Kidney (tissue), 22 donors: ENCODE measurements at places on chromosomes 12 and 14. TPM values are rescaled to one million over a fixed set of nuclear protein-coding genes. Genes with fewer than 3 reads are reported as not detected.

DNA sequence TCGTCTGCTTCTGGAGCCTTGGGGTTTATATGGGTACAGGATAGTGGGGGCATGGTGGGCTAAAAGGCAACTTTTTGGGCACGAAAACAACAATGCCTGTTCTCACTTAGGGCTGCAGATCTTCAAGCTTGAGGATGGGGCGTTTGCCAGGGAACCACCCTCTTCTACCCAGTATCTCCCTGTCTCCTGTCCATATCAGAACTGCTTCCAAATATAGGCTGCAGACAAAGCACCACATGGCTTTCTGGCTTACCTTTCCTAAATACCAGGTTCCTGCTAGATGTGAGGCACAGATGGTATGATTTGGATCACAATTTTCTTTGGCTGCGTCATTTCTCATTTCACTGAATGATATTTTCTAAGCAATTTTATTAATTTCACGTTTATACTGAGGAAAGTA is 70.4 kb downstream of the CMAS start:
- no peak for DNase-seq

DNA sequence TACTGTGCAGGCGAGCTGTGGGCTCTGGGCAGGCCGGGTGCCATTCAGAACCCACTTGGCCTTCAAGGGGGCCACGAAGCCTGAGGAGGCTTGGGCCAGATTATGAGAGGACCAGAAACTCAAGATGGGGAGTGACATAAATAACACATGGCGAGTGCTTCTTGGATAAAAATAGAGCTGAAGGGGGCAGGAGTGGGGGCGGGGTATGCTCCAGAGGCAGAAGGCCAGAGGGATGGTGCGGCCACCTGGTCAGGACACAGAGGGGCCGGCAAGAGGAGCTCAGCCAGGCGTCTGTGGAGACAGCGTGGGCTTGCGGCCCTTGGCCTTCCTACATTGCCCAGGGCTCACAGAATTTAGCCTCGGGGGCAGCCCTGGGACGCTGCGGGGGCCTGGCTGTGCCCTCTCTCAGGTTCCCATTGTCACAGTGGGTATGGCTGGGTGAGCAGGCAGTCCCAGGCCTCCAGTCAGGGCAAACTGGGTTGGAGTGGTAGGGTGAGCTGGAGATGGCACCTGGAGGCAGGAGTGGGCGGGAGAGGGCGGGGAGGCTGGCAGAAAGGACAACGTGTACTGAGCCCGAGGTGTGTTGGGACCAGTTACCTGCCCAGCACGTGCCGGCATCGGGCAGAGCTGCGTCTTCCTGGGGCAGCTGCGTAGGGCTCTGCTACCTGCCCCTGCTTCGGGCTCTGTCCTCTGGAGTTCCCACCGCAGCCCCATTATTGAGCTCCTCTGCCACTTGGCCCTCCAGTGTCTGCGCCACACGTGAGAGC is 7.4 kb upstream of the SLC25A29 start:
- no peak for DNase-seq

GPR162 gene
- total RNA-seq: 5.0 TPM

DNA sequence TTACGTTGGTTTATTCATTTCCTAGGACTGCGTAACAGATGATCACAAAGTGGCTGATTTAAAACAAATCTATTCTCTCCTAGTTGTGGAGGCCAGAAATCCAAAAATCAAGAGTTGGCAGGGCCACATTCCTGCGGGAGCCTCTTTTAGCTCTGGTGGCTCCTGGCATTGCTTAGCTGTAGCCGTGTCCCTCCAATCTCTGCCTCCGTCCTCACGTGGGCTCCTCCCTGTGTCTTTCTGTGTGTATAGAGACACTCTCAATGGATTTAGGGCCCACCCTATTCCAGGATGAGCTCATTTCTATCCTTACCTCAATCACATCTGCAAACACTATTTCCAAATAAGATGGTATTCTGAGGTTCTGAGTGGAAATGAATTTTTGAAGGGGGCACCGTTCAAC is 42.5 kb downstream of the KCTD10 start:
- no peak for DNase-seq

DNA sequence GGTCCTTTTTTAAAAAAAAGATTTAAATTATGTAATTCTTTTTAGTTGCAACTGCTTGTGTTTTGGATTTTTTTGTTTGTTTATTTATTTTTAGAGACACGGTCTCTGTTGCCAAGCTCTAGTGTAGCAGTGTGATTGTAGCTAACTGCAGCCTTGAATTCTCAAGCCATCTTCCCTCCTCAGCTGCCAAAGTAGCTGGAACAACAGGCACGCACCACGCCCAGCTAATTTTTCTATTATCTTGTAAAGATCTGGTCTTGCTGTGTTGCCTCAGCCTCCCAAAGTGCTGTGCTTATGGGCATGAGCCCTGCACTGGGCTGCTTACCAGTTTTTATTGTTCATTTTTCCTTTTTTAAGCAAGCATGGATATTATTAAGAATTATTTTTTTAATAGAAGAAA is 10.6 kb upstream of the ART4 start:
- DNase-seq: no peak

RFLNA gene
- 0.76 TPM for total RNA-seq

SLC17A8 gene
- 0.16 TPM for total RNA-seq

TDRD9 gene
- 6.6 TPM for total RNA-seq

PPP4R4 gene
- total RNA-seq: 0.47 TPM

GRCh38 chr12:58860788-58861240 is 59.5 kb downstream of the LRIG3 start:
- DNase-seq: no peak

- no peak for DNase-seq
Measured at GRCh38 chr14:63910583-63911363, 58.0 kb downstream of the SYNE2 start.

CIDEB gene
- 22.4 TPM for total RNA-seq

- DNase-seq: no peak
Measured at GRCh38 chr14:82047777-82048470, 514.3 kb upstream of the SEL1L start.

- DNase-seq: no peak
Measured at GRCh38 chr12:115323223-115323905, 639.4 kb upstream of the TBX3 start.

DNA sequence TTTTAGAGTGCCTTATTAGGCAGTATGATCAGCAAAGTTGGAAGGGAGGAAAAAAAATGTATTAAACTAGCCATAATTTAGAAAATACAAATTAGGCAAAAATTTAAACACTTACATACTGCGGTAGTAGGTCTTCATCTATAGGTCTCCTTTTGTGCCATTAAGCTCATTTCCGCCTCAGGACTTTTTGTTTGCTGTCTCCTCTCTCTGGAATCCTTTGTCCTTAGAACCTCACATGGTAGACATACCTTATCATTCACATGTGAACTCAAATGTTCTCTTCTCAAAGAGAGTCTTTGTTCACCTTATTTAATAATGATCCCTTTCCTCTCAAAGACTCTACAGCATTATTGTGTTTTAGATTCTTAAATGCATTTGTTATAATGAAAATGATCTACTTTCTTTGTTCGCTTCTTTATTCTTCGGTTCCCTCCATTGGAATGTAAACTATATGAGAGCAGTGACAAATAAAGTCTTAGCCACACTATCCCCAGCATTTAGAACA is 14.7 kb downstream of the FANCM start:
- no peak for DNase-seq

DPF3 gene
- 2.8 TPM for total RNA-seq

- no peak for DNase-seq
Measured at GRCh38 chr12:78566456-78566855, 298.1 kb upstream of the SYT1 start.

IPO8 gene
- 63.3 TPM for total RNA-seq

DNA sequence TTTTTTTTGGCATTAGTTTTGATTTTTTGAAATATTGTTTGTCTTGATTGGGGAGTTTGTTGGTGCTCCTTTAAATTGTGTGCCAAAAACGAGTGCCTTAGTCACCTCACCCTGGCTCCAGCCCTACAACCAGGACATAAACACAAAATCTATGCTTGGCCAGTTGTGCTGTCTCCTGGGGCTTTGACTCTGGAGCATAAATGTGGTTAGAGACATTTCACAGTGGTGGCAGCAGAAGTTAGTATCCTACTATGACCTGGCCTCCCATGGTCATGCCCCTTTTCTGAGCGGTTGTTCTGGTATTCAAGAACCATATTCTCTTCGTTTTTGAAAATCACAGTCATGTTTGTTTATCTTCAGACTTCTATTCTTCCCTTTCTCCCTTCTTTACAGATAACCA is 70.7 kb upstream of the PSMA6 start:
- DNase-seq: no peak

SERPINA10 gene
- total RNA-seq: not detected

GRCh38 chr14:69423279-69423678 is 24.8 kb downstream of the SLC39A9 start:
- DNase-seq: no peak

DBX2 gene
- total RNA-seq: not detected

DNA sequence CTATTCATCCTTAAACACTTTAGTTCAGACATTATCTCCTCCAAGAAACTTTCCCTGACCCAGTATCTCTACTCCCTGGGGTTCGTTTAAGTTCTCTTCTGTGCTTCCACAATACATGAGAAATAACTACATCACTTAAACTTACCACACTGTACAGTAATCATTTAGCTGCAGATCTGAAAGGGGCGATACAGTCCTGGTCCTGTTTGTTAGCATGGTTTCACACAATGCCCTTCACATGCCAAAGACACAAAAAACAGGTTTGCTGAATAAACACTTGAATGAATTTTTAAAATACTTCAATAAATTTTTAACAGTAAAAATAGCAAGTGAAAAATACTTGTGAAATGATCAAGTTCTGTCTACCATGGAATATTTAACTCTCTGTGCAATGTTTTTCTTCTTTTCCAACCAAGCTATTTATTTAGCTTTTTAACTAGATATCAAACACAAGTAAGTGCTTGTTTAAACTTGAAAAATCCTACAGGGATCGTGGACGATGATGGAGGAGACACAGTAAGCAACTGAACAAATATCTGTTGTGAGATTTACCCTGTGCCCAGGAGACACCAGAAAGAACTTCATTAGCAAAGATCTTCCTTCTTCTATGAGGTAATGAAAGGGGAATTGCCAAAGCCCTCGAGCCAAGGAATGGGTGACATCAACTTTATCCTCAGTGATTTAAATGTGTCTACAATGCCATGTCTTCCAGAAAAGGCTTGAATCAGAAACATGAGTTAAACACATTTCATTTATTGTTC is 255.6 kb upstream of the GRIP1 start:
- no peak for DNase-seq

DNA sequence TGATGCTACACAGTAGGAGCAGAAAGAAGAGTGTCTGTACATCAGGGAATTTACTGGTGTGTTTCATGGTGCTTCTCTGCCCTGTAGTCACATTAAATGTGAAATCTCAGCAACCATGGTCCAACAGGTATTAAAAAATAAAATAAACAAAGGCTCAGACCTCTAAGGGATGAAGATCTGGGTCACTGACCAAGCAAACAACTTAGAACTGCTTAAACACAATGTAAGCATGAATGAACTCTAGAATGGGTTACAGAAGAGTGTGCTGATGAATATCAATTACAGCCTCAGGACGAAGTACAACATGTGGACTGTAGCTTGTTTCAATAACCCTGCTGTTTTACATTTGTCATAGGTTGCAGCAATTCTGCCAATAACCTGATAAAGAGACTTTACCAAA is 47.4 kb downstream of the SLC35F4 start:
- DNase-seq: peak; percentile 81

DNA sequence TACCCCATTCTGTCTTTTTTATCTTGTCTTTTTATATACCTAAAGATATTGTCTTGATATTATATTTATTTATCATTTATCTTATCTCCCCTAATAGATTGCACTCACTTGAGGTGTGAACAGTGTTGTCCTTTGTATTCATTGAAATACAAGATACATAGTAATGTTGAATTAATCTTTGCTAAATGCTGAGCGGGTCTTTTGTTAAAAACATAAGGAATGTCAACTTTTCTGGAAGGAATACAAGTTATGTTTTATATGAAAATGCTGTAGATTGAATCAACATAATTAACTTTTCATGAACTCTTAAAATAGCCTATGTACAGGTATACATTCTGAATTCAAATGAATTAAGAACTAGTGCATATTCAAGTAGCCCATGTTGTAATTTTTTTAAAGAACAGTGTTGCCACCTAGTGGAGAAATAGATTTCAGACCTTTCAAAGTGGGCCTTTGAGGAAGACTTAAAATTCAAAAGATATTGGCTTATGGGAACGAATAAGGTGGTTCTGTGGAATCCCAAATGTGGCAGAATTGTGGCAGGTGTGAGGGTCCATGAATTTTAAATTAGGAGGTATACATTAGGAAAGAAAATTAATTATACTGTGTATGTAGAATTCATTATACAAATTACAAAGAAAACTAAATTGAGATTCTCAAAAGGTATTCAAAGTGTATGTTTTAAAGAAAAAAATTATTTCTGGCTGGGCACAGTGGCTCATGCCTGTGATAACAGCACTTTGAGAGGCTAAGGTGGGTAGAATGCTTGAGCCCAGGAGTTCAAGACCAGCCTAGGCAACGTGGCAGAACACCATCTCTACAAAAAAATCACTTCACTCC is 19.1 kb downstream of the BBOF1 start:
- DNase-seq: no peak

DNA sequence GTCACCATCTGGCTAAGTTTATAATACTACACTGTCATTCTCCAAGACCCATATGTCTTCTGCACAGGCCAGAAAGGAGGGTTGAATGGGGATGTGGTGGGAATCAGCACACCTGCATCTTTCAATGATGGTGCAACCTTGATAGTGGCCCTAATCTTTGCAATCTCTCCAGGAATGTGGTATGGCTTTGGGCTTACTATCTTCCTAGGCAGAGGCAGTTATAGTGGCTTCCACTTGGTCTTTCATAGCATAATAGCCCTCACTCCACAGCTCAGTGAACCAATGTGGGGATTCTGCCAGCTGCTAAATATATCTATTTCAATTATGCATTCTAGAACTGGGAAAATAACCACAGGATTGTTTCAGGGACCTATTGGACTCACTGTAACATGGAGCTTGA is 61.8 kb upstream of the ATP2B1 start:
- no peak for DNase-seq

LRP10 gene
- 207 TPM for total RNA-seq

SERPINA9 gene
- not detected for total RNA-seq

GRCh38 chr12:7806863-7807487 is 17.8 kb downstream of the NANOG start:
- no peak for DNase-seq

- no peak for DNase-seq
Measured at GRCh38 chr12:69163681-69164362, 75.5 kb upstream of the CPSF6 start.

DNA sequence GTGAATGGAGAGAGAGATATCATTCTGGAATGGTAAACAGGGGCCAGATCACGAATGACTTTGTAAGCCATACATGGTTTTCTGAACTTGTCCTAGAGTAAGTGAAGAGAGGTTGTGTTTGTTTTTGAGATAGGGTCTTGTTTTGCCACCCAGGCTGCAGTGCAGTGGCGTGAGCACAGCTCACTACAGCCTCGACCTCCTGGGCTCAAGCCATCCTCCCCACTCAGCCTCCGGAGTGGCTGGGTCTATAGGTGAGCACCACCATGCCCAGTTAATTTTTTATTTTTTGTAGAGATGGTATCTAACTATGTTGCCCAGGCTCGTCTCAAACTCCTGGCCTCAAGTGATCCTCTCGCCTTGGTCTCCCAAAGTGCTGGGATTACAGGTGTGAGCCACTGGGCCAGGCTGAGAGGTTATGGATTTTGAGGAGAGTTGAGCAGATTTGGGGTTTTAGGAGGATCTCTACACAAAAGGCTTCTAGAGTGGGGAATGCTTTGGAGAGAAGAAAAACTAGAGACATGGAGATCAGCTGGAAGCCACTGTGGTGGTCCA is 19.7 kb upstream of the GPRC5A start:
- DNase-seq: no peak

- peak; percentile 99 for DNase-seq
Measured at GRCh38 chr14:22929104-22929960, at the start of gene PRMT5. Gene PRMT5, minus strand, starts transcription at chr14:22929376. Its CDS starts 15 bp downstream, at chr14:22929361.

GRCh38 chr14:46940611-46941010 is 289.0 kb upstream of the RPL10L start:
- no peak for DNase-seq
